Kidney epithelial cell (primary cell): ENCODE measurements at places on chromosomes 7 and 10.

DNA sequence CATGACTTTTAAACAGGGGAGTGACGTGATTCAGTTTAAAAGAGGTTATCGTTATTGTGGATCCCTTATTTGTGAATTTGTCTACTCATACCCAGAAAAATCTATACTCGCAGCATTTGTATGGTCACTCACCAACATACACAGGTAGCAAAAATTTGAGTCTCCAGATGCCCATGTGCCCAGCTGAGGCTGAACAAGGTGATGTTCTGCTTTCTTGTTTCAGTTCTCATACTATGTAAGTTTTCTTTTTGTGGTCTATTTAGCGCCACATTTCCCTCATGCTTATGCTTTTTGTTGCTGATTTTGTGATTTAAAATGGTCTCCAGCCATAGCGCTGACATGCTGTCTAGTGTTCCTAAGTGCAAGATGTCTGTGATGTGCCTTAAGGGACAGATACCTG lies 312.9 kb upstream of the SEMA3A start:
- DNase-seq = no peak

GRCh38 chr10:30447125-30447799 lies 13.3 kb downstream of the MAP3K8 start:
- DNase-seq = no peak

GRCh38 chr7:45156516-45157272 lies 897 bp upstream of the RAMP3 start:
- no peak for DNase-seq

DNA sequence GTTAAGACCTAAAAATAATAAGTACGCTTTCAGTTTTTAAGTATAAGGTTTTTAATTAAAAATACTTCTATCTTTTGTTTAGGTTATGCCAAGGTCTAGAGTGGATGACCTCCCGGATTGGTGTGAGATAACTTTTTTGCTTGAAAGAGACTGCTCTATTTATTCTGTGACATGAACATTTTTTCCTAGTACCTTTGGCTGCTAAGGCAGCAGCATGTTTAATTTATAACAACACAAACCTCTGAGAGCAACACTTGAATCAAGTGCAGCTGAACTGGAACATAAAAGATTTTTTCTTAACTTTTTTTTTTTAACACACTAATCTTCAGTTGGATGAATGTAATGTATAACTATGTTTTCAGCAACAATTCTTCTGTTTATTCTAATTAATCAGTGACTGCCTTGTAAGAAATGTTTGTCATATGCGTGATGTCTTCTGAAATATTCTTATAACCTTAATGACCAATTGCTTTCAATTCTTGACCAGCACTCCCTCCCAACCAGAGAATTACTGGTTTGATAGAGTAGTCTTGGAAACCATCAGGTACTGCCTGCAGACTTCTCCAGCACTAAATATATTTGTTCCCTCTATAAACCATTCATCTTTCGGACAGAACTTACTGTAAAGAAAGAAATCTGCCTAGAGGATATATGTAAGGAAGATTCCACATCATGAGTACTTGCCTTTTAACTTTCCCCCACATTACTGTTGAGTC lies 16.0 kb downstream of the ARL5B start:
- DNase-seq = no peak

DNA sequence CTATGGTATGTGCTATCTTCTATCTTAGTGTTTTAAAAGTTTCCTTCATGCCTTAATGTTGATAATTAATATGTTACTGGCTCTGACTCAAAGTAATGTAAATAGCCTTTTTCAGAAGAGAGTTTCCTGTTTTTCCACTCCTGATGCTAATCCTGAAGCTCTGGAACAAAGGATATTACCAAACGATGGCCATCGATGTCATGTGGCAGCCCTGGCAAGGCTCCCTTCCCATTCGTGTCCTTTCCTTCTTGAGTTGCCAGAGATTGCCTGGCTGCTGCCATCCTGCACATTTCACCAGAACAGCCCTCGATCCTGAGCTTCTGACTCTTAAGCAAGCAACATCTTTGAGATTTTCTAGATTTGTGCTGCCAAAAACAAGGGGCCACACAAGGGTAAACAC lies 46.0 kb downstream of the RNF133 start:
- DNase-seq = no peak

DNA sequence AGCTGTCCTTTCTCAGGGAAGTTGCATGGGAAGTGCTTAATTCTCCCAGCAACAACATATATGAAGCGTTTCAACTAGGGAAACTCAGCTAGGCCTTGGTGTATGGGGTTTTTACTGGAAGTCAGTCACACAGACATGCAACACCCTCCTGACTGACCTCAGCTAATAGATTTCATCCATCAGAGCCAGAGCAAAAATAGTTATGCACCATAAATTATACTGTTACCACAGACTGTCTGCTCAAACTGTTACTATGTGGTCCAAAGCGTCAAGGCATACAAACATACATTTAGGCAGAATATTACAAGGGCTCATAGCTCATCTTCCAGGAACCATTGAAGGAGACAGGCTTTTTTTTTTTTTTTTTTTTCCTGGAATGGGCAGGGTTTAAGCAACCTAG lies 417.9 kb downstream of the ANKRD7 start:
- no peak for DNase-seq

DNA sequence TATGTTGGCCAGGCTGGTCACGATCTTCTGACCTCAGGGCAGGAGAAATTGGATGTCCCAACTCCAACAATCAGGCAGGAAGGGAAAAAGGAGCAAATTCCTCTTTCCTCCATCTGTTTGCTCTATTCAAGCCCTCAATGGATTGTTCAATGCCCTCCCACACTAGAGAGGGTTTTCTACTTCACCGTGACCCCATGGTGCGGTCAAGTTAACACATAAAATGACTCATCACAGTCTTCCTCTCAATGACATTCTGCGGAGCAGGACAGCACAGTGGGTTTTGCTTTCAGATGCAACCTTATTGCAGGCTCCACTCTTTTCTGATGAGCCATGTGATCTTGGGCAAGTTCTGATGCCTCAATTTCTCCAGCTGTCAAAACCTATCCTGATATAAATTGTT lies 364.9 kb downstream of the ANKRD30A start:
- DNase-seq = no peak

DNA sequence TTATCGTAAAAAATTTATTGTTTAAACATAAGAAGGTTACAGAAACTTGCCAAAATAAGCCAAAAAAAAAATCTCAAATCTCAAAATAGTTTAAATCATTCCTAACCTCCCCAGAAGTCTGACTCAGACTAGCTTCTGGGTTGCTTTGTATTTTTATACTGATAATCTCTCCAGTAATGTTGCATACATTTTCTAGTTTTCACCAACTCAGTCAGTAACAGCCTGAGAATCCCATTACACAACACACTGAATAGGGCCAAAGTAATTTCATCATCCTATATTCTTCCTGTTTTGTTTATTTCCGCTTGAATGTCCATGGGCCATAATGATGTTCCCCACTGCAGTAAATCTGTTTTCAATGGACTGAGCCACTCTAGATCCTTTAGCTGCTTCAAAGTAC lies 478.5 kb downstream of the GPAM start:
- DNase-seq = no peak

DNA sequence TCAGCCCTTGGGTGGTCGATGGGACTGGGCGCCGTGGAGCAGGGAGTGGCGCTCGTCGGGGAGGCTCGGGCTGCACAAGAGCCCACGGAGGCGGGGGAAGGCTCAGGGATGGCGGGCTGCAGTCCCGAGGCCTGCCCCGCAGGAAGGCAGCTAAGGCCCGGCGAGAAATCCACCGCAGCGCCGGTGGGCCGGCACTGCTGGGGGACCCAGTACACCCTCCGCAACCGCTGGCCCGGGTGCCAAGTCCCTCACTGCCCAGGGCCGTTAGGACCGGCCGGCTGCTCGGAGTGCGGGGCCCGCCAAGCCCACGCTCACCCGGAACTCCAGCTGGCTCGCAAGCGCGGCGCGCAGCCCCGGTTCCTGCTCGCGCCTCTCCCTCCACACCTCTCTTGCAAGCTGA lies 138.4 kb downstream of the BAMBI start:
- no peak for DNase-seq
